Fibroblast of lung (primary cell): ENCODE measurements at places on chromosomes 16 and 17.

DNA sequence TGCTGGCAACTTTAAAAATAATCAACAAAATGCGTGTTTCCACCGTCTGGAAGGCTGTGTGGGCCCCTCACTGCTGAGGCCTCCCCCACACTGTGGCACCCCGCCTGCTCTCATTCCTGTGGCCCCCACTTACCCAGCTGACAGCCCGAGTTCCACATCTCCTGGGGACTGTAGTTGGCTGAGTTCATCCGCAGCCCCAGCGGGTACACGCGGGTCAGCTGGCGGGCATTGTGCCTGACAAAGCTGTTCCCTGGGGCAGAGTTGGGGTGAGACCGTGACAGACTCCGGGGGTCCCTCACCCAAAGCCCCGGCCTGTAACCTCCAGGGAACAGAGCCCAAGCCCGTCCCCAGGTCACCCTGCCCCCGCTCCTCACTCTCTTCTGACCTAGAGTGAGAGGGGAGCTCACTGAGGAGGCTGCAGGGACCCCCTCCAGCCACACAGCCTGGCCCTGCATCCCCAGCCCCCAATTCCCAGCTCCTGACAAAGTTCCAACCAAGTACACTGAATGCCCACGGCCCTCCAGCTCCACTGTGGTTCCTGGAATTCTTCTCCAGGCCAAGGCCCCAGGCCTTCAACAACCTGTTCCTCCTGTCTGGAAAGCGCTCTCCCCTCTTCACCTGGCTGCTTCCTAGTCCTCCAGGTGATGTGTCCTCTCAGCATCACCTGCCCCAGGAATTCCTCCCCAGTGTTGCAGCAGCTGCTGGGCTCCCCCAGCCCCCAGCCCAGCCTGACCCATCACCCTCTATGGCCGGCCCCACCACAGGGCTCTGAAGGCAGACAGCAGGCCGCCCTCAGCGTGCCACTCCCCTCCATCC, 18.0 kb downstream of the PLCD3 start:
- no peak for DNase-seq

GRCh38 chr16:67702130-67702529, 17.0 kb downstream of the GFOD2 start:
- DNase-seq: no peak

- peak; percentile 33 for DNase-seq
Observed at GRCh38 chr17:30550512-30551273, 73.5 kb downstream of the GOSR1 start.

DNA sequence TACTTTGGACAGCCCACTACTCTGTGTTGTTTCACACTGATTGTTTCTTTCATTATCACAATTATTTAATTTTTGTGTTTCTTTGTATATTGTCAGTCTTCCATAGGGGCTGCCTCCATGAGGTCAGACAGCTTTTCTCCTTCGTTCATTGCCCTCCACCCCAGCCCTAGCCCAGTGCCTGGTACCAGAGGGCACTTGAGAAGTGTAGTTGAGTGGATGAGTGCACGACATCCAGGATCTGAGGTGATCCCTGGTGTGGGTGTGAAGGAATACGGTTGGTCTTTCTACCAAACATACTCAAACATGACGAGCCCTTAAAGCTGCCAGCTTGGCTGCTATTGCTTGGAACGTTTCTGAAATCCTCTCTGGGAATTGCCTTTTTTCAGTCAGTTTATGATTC, 37.9 kb downstream of the DHRS7B start:
- DNase-seq: no peak

GRCh38 chr17:68972119-68972704, 17.0 kb upstream of the ABCA8 start:
- DNase-seq: peak; percentile 14

GRCh38 chr17:9900044-9900594, 5.0 kb downstream of the RCVRN start:
- no peak for DNase-seq

DNA sequence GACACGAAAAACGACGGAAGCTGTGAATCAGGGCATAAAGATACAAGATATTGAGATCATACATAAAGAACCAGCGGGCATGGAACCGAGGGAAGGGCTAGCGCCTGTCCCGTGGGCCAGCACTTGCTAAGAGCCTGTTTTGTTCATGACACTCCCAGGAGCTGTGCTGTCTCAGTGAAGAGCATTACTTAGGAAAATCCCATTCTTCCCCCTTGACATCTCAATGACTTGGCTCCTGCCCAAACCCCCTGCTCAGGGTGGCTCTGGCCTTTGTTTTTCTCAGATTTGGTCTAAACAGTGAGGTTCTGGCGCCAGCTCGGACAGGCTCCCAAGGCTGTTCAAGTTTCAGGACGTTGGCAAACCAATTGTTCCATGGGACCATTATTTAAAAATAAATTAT, 79.1 kb upstream of the SEC14L1 start:
- no peak for DNase-seq

DNA sequence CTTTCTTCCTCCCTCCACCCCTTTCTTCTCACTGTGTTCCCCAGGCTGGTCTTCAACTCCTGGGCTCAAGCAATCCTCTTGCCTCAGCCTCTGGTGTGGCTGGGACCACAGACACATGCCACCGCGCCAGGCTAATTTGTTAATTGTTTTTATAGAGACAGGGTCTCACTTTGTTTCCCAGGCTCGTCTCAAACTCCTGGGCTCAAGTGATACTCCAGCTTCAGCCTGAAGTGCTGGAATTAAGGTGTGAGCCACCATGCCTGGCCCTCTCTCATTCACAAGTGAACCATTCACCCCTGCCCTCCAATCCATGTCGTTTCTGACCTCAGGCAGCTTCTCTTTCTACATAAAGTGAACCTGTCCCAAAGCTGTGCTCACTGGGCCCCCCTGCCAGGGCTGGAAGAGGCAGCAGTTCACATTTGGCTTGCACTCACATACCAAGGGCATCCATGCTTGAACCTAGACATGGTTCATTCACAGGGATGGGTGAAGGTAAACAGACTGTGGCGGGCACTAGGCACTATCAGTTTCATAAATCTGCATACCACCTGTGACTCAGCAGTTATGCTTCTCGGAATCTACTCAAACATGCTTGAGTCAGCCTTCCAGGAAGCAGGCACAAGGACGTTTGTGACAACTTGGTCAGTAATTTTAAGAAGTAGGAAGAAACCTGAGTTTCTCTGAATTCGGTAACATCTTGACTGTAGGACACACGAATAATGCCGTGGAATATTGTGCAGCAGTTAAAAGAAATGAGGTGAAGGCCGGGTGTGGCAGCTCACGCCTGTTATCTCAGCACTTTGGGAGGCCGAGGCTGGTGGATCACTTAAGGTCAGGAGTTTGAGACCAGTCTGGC, 6.0 kb upstream of the RNF213 start:
- peak; percentile 84 for DNase-seq

GRCh38 chr17:1153795-1154546, 25.8 kb downstream of the ABR start:
- DNase-seq: peak; percentile 72

DNA sequence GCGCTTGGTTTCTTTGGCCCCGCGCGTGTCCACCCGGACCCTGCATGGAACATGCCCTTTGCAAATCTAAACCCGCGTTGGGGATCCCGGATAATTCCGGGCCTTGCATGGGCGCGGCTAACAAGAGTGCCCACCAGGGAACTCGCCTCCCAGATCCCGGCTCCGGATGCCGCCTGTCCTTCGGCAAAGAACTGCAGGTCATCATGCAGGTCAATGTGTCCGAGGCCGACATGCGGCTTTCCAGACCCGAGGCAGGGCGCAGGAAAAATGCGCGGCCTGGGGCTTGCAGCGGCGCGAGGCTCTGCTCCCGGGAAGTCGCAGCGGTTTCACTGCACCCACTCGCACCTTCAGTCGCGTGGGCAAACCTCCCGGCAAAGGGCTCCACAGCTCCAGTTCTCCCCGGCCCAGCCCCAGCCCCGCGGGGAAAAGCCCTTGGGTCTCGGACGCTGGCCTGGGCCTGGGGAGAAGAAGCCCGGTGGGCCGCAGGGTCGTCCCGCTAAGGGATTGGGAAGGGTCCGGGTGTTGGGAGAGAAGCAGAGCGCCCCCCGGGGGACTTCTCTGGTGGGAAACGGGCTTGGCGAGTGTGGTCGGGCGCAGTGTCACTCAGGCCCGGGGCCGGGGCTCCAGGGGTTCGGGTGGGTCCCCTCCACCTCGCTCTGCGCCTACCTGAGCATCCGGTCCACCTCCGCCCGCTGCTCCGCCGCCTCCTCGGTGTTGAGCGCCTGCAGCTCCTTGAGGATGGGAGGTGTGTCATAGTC, 805 bp downstream of the HNF1B start:
- no peak for DNase-seq

GRCh38 chr17:17196776-17197175, 9.4 kb downstream of the PLD6 start:
- no peak for DNase-seq
